Right ventricle myocardium inferior (tissue), 1 donor: ENCODE measurements at places on chromosomes 7 and 10.

DNA sequence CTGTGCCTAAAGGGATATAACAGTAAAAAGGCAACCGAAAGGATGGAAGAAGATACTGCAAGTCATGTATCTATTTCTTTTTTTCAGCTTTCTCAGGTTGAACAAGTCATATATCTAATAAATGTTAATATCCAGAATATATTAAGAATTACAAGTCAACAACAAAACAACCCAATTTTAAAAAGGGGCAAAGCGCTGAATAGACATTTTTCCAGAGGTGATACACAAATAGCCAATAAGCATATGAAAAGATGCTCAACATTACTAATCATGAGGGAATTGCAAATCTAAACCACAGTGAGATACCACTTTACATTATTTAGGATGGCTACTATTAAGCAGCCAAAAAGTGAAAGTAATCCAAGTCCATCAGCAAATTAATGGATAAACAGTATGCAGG lies 23.0 kb downstream of the DBF4 start:
- no peak for DNase-seq

DNA sequence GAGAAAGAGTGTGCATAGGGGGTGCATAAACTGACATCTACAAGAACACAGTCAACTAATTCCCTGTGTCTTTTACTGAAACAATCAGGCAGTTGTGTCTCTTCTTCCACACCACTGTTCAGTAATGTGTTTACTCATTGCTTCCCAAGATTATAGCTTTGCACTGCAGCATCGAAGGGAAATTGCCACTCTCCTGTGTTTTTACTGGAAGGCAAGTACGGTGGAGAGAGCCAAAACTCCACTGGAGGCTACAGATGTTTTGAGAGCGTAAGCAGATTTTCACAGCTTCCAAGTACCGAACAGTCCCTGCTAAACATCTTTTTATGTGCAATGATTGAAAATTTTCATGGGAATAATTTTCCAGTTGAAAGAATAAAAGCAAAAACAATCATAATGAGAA lies 510.5 kb upstream of the AKR1E2 start:
- no peak for DNase-seq

DNA sequence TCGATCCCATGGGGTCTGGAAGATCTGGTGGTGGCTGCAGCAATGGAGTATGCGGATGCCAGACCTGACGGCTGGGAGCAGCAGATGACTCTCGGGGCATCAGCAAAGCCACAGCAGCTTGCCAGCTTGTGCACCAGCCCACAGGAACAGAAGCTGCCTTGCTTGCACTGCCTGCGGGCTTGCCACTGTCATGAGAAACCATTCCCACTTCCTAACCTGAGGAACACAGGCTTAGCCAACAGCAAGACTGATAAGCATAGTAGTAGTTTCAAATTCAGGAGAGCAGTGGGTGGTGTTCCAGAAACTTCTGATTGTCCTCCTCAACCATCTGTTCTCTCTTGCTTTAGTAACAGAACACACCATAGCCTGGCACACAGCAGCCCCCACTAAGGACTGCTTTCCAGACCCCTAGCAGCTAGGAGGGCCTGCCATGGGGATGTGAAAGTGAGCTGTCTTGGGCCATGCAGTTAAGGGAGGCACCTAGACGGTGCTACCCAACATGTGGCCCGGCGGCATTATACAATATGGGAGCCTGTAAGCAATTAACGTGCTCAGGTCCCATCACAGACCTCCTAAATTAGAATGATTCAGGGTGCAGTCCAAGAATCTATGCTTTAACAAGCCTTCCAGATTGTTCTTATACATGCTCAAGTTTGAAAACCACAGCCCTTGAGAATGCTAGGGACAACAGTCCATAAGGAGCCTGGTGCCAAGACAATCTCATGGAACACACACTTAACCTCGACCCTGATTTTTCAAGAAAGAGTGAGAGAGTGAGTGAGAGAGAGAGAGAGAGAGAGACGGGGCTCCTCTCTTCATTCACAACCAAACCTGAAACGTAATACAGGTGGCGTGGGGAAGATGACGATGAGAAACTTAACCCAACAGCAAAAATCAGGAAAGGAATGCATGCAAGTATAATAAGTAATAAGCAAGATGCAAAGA lies 7.1 kb downstream of the ANXA11 start:
- no peak for DNase-seq

DNA sequence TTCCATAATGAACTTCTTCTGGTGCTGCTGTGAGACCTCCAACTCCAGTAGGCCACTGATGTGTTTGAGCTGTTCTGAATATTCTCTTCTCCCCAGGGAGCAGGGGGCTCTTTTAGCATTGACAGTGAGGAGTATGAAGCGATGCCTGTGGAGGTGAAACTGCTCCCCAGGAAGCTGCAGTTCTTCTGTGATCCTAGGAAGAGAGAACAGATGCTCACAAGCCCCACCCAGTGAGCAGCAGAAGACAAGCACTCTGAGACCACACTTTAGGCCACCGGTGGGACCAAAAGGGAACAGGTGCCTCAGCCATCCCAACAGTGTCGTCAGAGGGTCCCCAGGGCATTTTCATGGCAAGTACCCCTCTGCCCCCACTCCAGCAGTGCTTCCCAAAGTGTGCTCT lies 49.3 kb downstream of the DENND11 start:
- no peak for DNase-seq

GRCh38 chr10:62681211-62681940 lies 123.1 kb upstream of the ADO start:
- no peak for DNase-seq
